Putamen (tissue), 1 donor: ENCODE measurements at places on chromosomes 3 and 15.

GRCh38 chr15:47718497-47719437 is 1.5 kb downstream of the SEMA6D start:
- DNase-seq: no peak

DNA sequence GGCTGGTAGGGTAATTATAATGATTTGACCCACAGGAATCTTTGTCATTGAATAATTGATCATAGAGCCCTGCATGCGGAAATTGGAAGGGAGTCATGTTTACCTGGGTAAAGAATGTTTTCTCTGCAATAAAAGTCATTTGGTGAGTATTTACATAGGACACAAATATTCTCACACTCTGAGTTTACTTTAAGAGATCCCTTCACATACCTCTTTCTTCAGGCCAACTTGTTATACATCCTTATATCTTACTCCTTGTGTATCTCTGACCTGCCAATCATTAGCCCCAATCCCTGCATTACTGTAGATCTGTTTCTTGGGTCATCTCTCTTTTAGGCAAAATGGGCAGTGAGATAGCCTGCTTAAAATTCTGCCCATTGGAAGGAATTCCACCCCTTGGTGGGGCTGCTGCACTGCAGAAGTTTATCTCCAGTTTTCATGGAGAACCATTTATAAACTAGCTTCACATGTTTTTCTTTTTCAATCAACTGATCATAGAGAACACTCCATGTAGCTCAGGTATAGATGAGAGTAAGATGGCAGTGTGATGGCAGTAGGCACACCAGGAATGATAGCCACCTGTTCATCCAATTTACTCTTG is 46.2 kb downstream of the ILDR1 start:
- no peak for DNase-seq

DNA sequence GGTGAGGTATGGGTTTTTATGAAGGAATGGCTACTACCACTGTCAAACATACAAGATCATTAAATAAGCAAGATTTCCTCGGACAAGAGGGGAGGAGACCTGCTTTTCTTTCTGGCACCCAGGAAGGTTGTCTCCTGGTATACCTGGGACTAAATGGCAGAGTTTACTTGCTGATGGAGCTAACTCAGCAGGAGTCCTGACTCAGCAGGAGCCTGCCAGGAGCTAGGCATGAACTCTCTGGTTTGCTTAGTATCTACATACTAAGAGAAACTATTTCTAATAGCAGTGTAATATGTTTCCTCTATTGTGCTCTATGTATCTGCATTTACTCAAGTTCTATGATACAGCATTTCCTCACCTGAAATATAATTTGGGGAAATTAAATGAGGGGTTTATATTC is 404.2 kb downstream of the RSL24D1 start:
- no peak for DNase-seq

GRCh38 chr15:63474810-63475316 is 29.5 kb upstream of the USP3 start:
- no peak for DNase-seq

- no peak for DNase-seq
Measured at GRCh38 chr3:188244395-188244861, 90.5 kb downstream of the LPP start.

- no peak for DNase-seq
Measured at GRCh38 chr15:68812597-68813431, 7.9 kb downstream of the ANP32A start.

- DNase-seq: no peak
Measured at GRCh38 chr15:25091421-25092158, 136.8 kb downstream of the SNRPN start.

- DNase-seq: no peak
Measured at GRCh38 chr3:184334470-184335158, 2.8 kb upstream of the FAM131A start.

DNA sequence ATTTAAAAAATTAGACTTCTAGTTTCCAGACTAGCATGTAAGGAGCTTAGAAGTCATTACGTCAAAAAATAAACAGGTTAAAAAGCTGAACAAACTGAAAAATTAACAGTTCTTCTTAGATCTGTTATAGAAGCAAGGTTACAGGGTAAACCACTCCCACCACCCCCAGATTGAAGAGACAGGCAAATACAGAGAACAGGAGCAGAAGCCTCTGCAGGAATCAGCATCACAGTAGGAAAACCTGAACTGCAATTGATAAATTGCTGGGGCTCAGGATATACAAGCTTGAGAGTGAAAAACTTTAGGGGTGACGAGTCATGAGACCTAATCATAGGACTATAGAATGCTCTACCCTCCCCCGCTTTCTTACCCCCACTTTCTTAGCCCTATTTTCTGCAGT is 222.3 kb downstream of the UBE2E2 start:
- DNase-seq: no peak
